ENCODE measurements at places on chromosomes 5 and 9.

DNA sequence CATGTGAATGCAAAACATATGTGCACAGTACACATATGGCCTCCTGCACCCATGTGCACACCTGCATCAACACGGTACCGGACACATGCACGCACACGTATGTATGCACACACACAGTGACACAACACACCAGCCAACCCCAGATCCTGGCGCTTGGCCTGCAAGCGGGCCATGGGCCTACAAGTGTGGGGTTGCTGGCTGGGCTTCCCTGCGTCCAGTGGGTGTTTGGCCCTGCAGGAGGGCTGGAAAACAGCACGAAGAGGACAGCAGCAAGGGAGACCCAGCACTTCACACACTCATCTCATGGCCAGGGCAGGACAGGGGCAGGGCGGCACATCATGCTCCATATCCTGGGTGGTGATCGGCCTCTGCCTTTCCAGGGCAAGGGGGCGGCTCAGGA, 77.7 kb downstream of the COL5A1 start:
- DNase-seq, result no peak

DNA sequence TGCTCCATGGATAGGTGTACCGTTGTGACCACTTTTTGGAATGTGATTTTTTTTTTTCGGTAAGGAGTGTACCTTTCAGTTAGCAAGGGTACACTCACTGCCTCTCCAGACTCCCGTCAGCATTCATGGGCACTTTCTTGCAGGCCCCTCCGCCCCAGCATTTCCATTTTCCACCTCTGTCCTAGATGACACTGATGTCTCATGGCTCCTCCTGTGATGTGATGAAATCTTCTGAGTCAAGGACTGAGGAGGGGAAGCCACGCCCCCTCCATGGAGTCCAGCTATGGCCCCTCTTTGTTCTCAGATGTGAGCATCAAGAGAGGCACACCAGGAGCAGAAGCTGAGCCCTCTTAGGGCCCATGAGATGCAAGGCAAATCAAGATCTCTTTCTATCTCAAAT, 61.8 kb downstream of the CTSL start:
- DNase-seq, result no peak

GRCh38 chr9:137582286-137582860, 3.6 kb upstream of the DPH7 start:
- peak; percentile 48 for DNase-seq

DNA sequence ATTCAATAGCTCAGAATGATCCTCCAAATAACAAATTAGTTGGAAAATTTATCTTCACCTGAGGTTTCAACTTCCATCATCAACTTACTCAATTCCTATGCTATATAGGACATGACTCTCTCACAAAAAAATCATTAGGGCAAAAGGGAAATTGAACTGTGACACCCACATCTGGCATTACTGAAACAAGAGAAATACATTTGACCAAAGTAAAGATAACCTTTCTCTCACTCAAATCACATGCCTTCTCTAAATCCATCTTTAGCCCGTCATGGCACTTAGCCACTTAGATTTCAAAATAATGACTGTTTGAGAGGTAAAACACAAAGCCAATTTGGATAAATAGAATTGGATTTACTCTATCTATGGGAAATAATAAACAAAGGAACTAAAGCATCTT, 126.4 kb downstream of the ADAMTS6 start:
- DNase-seq, result no peak

GRCh38 chr5:155616779-155617392, 603.3 kb downstream of the KIF4B start:
- peak; percentile 31 for DNase-seq

Measured in body of pancreas (tissue), 4 donors.